ENCODE measurements at places on chromosomes 16 and 17.

GRCh38 chr17:45848868-45849535 is 4.3 kb downstream of the SPPL2C start:
- DNase-seq, result no peak

- no peak for DNase-seq
Measured at GRCh38 chr16:82302042-82302727, 132.2 kb upstream of the MPHOSPH6 start.

DNA sequence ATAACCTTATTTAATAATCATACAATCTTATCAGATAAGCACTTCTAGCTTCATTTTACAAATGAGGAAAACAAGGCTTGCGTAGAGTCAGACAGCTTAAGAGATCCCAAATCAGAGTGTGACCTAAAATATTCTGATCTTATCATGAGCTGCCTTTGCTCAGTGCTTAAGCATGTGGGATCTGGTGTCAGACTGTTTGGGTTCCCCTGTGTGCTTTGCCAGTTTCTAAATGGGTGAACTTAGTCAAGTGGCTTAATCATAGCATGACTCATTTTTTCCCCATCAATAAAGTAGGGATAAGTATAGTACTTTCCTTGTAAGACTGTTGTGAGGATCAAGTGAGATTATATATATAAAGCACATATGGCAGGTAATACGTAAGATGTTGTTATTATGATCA is 612.6 kb upstream of the C16orf82 start:
- no peak for DNase-seq

DNA sequence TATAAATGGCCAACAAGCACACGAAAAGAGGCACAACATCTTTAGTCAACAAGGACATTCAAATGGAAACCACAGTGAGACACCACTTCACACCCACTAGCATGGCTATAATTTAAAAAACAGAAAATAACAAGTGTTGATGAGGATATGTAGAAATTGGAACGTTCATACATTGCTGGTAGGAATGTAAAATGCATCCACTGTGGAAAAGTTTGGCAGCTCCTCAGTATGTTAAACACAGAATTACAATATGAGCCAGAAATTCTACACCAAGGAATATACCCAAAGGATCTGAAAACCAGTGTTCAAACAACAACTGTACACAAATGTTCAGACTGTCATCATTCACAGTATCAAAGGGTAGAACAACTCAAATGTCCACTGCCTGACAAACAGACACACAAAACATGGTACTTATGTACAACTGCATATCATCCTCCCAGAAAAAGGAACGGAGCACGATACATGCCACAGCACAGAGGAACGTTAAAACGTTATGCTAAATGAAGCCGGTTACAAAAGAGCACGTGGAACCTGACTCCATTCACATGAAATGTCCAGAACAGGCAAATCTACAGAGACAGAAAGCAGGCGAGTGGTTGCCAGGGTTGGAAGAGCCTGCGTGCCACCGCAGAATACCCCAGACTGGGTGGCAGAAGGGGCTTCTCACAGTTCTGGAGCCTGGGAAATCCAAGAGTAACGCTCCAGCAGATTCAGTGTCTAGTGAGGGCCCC is 32.8 kb upstream of the METRNL start:
- no peak for DNase-seq

- DNase-seq, result no peak
Measured at GRCh38 chr16:72903176-72903575, 144.8 kb downstream of the ZFHX3 start.

DNA sequence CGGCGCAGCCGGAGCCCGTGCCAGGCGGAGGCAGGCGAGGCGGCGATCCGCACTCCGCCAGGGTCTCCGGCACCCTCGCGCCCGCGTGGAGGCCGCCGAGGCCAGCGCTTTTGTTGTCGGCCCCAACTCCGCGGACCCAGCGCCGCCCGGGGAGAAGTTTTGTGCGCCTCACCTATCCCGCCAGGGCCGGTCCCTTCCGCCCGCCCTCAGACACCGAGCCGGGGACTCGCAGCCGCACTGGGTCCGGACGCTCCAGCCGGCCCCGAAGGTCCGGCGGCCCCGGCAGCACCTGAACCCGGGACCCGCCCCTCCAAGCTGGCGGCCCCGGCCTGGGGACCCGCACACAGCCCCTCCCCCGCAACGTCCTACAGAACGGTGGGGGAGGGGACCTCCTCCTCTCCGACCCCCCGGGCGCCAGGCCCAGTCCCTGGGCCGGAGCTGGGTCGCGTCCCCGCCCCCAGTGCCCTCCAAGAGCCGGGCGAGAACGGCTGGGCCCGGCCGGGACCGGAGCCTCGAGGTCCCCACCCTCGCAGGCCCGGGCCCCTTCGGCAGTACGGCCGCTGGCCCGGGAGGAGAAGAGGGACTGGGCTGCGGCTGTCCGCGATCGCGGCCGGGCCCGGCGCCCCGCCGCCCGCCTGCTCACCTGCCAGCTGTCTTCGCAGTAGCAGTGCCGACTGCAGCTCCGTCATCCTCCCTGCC is 698 bp downstream of the UBE2G1 start:
- DNase-seq, result no peak

All from fibroblast of skin of left biceps (primary cell).